ENCODE measurements at places on chromosomes 12 and 14.
A peak's percentile ranks its signal among the peaks of the same experiment; 100 is the strongest.

DNA sequence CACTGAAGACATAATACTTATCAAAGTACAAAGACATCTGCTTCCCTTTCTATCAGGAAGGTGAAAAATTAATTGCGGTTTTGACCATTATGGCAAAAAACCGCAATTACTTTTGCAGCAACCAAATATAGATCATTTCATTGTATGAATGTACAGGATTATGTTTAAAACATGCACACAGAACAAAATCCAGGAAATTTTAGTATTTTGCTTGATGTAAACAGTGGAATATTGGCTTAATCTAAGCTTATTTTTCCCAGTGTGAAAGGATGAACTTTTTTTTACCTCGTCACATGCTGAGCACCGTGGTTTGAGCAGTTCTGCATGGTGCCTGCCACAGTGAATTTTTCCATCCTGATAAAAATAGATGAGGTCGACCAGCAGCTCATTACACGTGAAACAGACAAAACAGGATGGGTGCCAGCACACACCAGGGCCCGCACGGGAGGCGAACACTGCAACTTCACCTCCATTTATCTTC is 121.2 kb downstream of the PRICKLE1 start:
- no peak for DNase-seq

GRCh38 chr14:99041820-99042174 is 230.2 kb downstream of the BCL11B start:
- no peak for DNase-seq

DNA sequence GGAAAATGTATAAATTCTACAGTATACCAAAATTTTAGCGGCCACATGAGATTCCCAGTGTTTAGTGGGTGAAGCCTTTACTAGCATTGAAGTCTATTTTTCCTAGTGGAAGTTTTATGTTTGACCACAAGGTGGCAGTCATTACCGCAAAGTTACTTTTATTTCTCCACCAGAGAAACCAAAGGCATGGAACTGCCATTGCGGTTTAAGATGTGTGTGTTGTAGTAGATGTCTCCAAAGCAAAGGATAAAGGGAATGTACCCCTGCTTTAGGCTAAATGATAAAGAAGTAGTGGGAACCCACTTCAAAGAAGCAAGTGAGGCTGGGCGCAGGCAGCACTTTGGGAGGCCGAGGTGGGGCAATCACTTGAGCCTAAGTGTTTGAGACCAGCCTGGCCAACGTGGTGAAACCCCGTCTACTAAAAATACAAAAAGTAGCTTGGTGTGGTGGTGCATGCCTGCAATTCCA is 140.5 kb downstream of the PRKCH start:
- DNase-seq: peak; percentile 31

GRCh38 chr12:2225696-2226095 is 172.9 kb downstream of the CACNA1C start:
- no peak for DNase-seq

DNA sequence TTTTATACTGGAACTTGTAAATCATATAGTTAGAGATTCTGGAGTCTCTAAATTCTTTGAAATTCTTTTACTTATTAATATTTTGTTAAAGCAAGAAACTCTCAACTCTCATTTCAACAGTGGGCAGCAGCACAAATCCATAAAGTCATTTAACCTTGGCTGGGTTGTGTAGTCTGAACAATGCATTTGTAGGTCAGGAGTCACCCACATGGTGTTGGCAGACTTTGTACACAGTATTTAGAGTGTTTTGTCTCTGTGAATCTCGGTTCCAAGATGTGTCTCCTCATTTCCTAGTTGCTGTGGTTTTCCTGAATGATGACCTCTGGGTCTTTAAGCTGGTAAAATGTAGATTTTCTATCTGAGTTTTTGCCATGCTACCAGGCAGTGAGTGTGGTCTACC is 20.8 kb upstream of the STRAP start:
- no peak for DNase-seq

DNA sequence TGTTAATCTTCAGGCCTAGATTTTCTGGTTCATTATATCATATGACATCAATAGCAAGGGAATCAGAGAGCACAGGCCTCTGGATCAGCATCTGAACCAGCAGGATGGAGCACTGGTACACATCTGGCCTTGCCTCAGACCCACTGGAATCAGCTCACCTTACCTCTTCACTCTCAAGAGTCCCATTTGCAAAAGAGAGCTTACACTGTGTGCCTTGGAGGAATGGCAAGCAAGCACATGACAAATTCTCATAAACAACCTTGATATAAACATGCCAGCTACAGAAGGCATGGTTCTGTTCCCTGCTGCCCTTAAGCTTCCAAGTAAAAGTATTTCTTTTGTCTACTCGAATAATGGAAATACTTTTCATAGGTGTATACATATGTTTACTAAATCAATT is 128.6 kb upstream of the CPM start:
- DNase-seq: no peak

DNA sequence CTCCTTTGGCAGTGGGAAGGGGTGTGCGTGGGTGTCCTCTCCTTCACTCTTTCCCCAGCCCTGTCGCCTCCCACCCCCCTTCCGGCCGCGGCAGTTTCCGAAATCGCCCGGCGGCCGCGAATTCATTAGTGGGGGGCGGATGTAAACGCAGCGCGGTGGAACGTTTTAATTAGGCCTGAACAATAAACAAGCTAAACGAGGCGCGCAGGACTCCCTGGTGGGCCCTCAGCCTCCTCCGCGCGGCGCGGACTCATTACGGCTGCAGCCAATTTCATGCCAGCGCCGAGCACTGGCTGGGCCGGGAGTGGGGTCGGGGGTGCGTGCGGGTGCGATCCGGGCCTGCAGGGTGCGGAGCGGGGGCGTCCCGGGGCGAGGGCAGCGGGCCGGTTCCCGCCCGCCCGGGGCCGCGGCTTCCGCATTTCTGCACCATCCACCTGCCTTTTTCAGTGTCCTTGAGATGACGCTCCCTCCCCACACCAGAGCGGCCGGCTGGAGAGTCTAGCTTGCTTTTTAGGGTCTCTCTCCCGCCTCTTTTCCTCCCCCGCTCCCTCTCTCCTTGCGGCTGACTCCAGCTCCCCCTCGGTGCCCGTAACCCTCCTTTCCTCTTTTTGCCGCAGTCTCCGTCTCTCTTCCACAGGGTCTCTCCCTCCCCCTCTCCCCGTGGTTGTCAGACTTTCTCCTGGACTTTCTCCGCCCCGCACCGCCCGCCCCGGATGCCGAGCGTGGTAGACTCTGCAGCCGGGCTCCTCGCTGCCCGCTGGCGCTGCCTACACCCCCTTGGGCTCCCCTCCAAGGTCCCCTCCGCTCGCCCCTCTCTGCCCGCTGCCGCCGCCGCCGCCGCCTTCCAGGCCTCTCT is at the start of gene CISTR:
TSS of gene CISTR (minus strand) at position 644 of the 856 bp plus-strand sequence.
- peak; percentile 25 for DNase-seq

DNA sequence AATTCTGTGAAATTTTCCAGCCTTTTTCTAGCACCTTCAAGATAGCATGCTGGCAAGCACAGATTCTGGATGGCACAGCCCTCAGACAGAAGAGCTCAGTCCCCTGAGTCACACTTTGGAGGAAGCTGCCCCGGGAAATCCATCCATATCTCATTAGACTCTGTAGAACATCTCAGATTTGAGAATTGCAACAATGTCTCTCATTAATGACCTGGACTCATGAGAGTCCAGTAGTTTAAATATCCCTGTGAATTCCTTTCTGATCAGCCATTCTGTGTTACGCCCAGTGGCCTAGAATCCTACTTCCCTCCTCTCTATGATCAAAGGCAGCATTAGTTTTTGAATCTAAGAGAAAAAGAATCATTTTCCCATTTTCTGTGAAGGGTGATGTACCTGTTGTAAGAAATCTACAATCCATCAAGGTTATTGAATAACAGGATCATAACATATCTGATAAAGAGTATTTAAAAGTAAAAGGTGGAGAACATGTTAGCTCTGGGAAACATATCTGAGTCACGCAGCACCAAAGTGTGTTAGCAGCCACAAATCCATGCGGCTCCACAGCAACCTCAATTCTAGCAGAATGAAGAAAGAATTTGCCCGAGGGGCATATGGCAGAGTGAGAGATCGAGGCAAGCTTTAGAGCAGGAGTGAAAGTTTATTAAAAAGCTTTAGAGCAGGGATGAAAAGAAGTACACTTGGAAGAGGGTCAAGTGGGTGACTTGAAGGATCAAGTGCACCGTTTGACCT is 855.6 kb upstream of the TMEM132C start:
- DNase-seq: no peak

- no peak for DNase-seq
These were observed 1048.9 kb downstream of the BCL11B start for GRCh38 chr14:98223106-98223505.

DNA sequence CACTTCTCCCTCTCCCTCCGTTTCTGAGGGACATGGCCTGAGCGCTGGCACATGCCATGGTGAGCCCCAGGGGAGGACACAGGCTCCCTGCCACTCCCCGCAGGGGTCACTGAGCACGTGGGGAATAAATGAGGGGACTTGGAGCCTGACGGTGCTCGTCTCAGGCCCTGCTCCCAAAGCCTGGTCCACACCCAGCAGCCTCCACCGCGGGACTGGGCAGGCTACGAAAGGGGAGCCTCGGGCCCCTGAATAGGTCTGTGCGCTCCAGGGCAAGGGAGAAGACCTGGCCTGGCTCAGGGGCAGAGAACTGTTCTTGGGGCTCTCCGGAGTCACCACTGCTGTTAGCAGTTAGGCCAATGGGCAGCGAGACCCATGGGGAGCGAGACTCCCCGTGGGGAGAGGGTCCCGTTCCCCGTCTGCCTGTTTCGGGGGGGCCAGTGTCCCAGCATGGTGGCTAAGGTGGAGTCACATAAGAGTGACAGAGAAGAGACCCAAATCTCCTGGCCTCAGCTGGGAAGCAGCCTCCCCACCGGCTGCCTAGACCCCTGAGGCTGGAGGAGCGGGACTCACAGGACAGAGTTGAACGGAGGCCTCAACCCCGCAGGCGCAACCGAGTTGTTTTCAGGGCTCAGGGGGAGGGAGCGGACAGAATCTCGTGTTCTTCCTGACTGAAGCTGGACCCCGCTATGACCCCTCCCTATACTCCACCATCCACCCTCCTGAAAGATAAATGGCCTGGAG is 329.8 kb upstream of the SFSWAP start:
- no peak for DNase-seq

DNA sequence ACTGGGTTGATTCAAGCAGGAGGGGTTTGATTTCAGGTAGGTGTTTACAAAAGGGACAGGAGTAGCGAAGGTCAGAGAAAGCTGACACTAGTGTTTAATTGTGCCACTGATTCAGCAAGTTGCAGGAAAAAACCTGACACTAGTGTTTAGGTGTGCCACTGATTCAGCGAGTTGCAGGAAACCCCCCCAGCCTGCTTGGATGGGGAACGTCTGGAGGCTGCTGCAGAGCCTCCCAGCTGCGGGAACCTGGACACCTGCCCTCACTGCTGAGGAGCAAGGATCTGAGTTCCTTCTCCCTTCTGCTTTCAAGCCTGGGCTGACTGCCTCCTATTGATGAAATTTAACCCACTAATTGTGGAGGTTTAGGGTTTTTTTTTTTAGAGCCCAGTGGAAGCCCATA is 84.2 kb downstream of the AVPR1A start:
- DNase-seq: no peak

GRCh38 chr14:23481362-23481970 is 12.0 kb downstream of the NGDN start:
- DNase-seq: peak; percentile 59

DNA sequence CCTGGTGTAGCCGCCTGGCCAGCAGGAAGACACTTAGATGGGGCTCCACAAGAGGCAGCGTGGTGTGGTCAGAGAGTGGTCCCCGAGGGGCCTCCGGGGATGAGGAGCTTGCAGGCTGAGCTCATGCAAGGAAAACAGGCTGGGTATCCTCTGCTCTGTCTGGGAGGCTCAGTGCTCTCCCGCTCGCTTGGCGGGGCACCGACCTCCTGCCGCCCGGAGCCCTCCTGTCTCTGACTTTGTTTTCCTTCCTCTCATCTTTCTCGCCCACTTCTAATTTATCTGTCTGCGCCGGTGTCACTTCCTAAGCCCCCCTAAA is 31.3 kb upstream of the DLK1 start:
- no peak for DNase-seq

DNA sequence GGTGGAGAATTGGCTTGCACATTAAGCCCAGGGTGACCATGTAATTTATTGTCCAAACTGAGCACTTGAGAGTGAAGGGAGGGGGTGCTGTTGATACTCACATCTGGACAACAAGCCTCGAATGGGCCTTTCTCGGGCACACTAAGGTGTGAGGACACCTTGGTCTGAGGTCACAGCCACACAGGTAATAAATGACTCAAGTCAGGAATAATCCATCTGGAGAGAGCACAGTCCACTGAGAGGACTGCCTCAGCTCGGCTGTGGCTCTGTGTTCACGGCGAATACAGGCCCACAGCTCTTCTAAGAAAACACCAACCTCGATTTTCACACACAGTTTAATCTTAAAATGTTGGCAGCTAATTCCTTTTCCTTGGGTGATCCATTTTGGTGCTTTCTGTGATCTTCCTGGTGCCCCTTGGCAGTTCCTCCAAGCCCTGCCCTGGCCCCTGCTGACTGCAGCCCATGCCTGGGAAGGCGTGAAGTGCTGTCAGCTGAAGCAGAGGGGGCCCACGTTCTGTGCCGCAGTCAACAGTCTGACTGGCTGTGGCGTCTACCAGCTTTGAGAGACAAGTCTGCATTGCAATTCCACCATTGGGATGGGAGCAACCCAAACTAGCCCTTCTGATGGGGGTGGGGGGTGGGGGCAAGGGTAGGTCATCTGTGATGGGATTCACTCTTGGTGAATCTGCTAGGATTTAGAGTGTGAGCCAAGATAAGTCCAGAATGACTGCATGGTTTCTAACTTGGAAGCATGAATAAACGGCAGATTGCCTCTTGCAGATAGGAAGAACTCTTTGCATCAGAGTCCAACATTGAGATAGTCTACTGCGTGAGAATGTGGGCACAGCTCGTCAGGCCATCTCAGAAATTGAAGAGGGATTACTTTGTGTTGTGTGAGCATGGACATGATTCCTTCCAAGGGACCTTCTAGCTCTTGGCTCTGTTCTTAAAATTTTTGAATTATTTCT is 42.8 kb downstream of the ZNF664 start:
- DNase-seq: no peak

DNA sequence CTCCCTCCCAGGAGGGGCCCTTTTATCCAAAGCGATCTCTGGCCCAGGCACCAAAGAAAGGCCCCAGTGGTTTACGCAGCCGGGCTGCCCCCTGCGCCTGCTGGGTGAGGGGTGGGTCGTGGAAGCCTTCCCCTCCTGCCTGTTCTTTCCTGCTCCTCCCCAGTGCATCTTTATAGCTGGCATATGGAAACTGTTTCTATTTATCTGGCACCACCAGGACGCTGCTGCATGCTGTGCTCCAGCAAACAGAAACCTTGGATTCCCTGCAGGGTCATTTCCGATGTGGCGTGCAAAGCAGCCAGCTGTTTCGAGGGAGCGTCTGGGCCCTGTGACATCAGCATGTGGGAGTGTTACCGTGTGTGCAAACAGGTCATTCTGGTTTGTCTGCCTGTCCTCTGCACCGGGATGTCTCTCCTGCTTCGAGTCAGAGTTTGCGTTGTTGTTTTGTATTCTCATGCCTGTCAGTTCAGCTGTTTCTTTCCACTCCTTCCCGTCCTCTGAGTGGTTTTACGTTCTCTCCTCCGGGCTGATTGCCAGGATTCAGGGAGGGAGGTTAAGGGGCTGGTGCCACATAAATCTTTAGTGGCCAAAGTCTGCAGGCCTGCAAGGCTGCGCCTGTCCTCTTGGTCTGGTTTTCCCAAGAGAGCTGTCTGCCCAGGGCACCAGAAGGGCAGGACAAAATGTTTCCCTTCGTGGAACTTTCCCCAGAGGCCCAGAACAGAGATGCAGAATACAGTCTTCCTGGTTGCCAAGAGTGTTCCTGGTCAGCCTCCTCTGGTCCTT is 24.6 kb downstream of the TPCN1 start:
- peak; percentile 96 for DNase-seq

- DNase-seq: no peak
These were observed 180.9 kb upstream of the SFSWAP start for GRCh38 chr12:131530041-131530332.

GRCh38 chr14:65373016-65373670 is 39.4 kb upstream of the FUT8 start:
- no peak for DNase-seq

- peak; percentile 84 for DNase-seq
These were observed at the start of gene PAX9 for GRCh38 chr14:36661506-36662257. Gene PAX9 (plus strand): TSS chr14:36661860. CDS start chr14:36662090, 230 bp downstream.

Data from lung (tissue), 17 donors.